Forelimb muscle (tissue), 1 donor: ENCODE measurements at places on chromosomes 7 and 10. TPM values are rescaled to one million over a fixed set of nuclear protein-coding genes. Genes with fewer than 3 reads are reported as not detected.

GRCh38 chr10:14126697-14127440, 203.9 kb downstream of the FRMD4A start:
- no peak for DNase-seq

- DNase-seq = no peak
Measured at GRCh38 chr10:95319239-95319638, 28.4 kb upstream of the PDLIM1 start.

The NPTX2 gene
- polyA plus RNA-seq = 7.4 TPM

DNA sequence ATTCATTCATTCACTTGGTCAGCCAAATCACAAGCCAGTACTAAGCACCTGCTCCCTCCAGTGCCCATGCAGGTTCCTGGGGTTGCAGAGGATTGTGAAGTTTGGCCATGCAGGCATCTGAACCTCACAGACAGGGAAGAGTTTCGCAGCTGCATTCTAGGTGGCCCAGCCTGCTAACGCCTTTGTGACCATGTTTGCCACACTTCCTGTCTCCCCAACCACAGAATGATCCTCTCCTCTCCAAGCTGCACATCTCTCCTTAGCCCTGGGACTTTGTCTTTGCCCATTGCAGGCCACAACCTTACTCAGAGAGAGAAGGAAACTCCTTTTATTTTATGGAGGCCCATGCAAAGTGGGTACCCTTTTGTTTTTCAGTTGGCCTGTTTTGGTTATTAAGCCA, 31.8 kb downstream of the EPDR1 start:
- DNase-seq = no peak

DNA sequence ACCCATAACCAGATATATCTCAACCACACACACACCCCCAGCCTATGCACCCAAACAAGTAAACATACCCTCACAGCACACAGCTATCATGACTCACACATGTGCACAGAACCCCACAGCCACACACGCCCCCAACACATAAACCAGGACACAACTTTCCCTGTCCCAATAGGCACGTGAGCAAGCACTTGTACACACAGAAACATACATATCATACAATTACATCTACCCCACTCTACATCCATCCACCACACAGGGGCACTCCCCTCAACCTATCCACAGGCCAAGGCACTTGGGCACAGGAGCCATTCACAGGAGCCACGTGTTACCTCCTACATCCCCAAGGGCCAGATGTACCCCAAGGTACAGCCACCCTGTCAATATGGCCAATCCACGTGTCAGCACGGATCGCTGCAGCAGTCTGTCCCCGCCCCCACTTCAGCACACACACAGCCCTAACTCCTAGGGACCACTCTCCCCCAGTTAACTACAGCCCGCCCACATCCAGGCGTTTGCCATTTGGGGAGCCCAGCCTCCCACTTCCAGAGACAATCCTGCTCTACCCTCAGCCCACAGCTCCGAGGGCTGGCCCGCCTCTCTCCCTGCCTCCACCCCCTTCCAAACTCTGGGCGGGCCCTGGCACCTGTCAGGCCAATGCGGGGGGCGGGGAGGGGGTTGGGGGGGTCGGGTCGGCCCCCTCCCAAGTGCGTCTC, 163.5 kb downstream of the SH3PXD2A start:
- DNase-seq = no peak

DNA sequence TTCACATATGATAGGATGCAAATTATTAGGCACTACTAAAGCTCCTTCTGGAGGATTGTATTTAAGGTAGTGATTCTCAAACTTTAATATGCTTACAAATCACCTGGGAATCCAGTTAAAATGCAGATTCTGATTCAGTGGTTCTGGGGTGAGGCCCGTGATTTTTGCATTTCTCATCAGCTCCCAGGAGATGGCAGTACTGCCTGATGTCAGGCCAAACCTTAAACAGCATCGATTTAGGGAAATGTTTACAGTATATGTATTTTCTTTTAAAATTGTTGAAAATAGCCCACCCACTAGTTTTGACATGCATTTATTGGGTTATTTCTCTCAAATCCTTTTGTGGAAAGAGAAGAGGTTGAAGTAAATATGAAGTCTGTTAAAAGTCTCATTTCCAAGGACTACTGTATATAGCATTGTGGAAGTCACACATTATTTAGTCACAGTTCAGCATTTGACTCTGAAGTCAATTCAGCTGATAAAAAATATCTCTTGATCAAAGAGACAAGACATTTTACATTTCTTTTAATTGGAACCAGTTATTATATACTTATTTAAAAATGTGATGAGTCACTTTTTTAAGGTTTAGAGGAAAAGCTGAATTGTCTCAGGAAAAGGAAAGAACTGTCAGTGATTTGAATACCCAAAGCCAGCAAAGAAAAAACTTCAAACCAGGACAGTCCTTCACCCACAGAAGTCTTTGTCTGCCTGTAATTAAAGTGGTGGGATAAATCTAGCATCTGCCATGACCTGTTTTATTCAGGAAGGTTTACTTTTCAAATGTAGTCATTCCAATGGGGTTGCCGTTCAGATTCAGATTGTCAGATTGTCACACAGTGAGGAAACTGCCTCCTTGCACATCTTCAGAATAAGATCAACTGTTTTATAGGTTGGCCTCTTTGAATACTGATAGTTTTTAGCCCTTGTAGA, 21.1 kb upstream of the HBP1 start:
- DNase-seq = no peak

- DNase-seq = no peak
Measured at GRCh38 chr10:65306201-65306600, 1619.6 kb upstream of the LRRTM3 start.

- no peak for DNase-seq
Measured at GRCh38 chr10:114188900-114189299, 9.7 kb downstream of the TDRD1 start.

DNA sequence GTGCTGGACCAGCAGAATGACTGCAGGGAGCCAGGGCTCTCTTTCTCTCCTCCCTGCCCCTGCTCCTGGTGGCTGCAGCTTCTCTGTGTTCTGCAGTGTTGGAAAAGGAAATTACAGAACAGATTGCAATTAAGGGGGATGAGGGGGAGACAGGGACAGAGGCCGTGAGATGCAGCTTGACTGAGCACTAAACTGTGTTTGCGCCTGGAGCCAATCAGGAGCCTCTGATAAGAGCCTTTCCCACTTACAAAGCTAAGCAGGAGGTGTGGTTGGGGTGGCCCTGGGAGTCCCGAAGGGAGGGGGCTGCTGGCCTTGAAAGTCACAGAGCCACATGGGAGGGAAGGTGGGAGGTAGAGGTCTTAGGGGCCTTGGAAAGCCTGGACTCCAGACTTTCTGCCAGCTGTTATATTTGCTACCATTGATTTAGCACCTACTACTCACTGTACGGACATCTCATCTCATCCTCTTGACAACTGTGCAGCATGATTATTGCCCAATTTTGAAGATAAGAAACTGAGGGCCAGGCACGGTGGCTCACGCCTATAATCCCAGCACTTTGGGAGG, 26.7 kb downstream of the TRIM8 start:
- no peak for DNase-seq

The ICA1 gene
- 4.6 TPM for polyA plus RNA-seq

The SFRP5 gene
- polyA plus RNA-seq = 1.1 TPM

The GIMAP6 gene
- polyA plus RNA-seq = 14.0 TPM

The PLCE1 gene
- 47.9 TPM for polyA plus RNA-seq

DNA sequence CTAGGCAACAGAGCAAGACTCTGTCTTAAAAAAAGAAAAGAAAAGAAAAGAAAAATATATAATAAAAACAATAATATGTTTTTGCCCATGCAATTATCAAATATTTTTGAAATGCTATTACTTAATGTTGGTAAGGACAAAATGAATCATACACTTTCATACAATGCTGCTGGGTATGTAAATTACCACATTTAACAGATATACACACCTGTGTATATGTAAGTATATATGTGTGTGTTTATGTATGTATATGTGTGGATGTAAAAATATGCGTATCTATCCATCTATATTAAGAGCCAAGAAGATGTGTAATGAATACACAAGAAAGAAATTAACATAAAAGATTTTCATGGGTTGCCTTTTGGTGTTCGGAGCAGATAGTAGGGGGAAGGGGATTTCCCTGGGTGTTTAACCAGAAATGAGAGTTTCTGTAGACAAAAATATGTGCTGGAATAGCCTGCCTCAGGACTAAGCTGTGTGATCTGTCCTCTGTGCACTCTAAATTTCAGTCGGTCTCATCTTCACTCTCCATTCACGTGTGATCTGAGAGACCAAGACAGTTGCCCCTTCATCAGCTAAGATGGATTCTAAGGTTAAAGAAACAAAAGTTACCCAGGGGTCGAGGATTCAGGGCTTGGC, 61.2 kb downstream of the PRKCQ start:
- DNase-seq = no peak

- DNase-seq = no peak
Measured at GRCh38 chr7:51589111-51589510, 272.5 kb upstream of the COBL start.

DNA sequence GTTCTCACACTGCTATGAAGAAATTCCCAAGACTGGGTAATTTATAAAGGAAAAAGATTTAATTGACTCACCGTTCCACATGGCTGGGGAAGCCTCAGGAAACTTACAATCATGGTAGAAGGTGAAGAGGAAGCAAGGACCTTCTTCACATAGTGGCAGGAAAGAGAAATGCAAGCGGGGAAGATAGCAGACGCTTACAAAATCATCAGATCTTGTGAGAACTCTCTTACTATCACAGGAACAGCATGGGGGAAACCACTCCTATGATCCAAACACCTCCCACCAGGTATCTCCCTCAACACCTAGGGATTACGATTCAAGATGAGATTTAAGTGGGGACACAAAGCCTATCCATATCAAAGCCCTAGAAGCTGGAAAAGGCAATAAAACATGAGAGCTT, 130.8 kb downstream of the MDFIC start:
- DNase-seq = no peak

- no peak for DNase-seq
Measured at GRCh38 chr7:99767662-99768061, 16.3 kb downstream of the CYP3A4 start.

GRCh38 chr10:100528123-100528886, 1.4 kb downstream of the NDUFB8 start:
- DNase-seq = no peak

DNA sequence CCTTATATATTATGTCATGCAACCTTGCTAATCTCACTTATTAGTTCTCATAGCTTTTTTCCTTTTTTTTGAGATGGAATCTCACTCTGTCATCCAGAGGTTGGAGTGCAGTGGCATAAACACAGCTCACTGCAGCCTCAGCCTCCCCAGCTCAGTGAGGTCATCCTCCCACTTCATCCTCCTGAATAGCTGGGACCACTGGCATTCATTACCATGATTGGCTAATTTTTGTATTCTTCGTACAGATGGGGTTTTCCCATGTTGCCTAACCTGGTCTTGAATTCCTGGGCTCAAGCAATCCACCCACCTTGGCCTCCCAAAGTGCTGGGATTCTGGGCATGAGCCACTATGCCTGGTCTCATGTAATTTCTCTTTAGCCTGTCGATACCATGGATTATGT, 89.1 kb upstream of the TRIM24 start:
- no peak for DNase-seq

The HNRNPA2B1 gene
- polyA plus RNA-seq = 660 TPM

- no peak for DNase-seq
Measured at GRCh38 chr7:127632276-127632910, 14.5 kb upstream of the PAX4 start.

GRCh38 chr10:6738112-6738768, 158.2 kb upstream of the PRKCQ start:
- no peak for DNase-seq

GRCh38 chr7:64653721-64654401, 12.1 kb upstream of the ZNF107 start:
- no peak for DNase-seq

The FOXP2 gene
- 10.3 TPM for polyA plus RNA-seq

GRCh38 chr7:47568547-47568946, 13.4 kb downstream of the TNS3 start:
- no peak for DNase-seq

The SPAM1 gene
- not detected for polyA plus RNA-seq

DNA sequence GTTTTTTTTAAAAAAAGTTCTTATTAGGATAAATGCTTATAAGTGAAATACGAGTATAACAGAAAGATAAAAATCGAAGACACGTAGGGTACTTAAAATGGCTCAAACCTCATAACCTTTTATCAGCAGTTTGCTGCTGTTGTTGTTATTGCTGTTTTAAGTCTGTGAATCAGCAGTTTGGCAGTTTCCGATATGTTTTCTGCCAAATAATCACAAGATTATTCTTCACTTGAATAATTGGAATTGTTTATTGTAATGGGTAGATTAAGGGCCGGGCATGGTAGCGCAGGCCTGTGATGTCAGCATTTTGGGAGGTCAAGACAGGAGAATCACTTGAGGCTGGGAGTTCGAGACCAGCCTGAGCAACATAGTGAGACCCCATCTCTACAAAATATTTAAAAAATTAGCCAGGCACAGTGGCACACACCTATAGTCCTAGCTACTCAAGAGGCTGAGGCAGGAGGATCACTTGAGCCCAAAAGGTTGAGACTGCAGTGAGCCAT, 177.6 kb downstream of the VTI1A start:
- DNase-seq = no peak

- DNase-seq = no peak
Measured at GRCh38 chr10:115084277-115084850, 8.8 kb upstream of the ATRNL1 start.

DNA sequence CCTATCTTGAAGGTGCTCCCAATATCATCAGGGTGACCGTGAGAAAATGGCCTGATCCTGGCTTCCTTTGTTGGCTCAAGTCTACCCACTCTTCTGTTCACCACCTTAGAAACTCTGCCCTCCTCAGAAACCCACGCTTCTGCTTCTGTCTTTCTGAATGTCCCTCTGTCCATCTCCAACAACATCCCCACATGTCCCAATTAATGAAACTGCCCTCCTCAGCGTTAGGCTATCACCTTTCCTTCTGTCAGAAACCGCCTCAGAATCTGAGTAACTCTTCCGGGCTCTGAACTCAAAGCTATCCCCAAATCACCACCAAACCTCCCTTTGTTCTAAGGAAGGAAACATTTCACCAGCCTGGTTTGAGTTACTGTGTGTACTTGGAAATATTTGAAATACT, 315.8 kb upstream of the ZNF32 start:
- no peak for DNase-seq

- no peak for DNase-seq
Measured at GRCh38 chr7:101843293-101844271, 26.2 kb downstream of the CUX1 start.

- no peak for DNase-seq
Measured at GRCh38 chr10:21169271-21169670, 272.2 kb upstream of the NEBL start.

DNA sequence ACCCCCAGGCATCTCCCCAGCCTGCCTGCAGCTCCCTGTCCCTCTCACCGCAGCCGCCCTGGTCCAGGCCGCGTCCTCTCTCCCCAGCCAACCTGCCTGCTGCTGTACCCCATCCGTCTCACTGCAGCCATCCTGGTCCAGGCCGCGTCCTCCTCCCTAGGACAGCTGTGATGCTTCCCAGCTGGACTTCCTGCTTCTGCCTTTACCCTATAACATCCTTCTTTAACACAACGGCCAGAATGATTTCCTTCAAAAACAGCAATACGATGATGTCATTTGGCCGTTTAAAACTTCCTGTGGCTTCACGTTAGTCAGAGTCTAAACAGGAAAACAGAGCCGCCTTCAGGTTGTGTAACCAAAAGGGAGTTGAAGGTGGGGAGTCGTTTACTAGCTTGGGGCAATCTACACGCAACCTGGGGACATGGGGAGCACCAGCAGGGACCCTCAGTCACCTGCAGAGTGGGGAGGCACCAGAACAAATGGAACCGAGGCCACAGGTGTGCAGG, 32.2 kb upstream of the ZFAND2A start:
- no peak for DNase-seq
